ENCODE measurements at places on chromosomes 2 and 18. TPM values are rescaled to one million over a fixed set of nuclear protein-coding genes. Genes with fewer than 3 reads are reported as not detected.
A peak's percentile ranks its signal among the peaks of the same experiment; 100 is the strongest.

GRCh38 chr2:22536133-22536532 is 848.8 kb upstream of the KLHL29 start:
- no peak overlapping the region for H3K4me3 ChIP-seq
- no peak for DNase-seq
- H3K27me3 ChIP-seq: no peaks in the 10 kb centered on the region
- H3K27ac ChIP-seq: no peak overlapping the region

GRCh38 chr18:34661464-34662087 is 48.5 kb upstream of the DTNA start:
- no peaks in the 10 kb centered on the region for H3K36me3 ChIP-seq
- H3K27ac ChIP-seq: no peak overlapping the region
- no peaks in the 10 kb centered on the region for H3K27me3 ChIP-seq
- no peak overlapping the region for H3K4me3 ChIP-seq
- no peak for DNase-seq

- peak; percentile 79 for DNase-seq
- no peaks in the 10 kb centered on the region for H3K4me1 ChIP-seq
- H3K27me3 ChIP-seq: no peaks in the 10 kb centered on the region
Measured at GRCh38 chr18:79484661-79485621, 89.2 kb downstream of the NFATC1 start.

GRCh38 chr2:12456293-12457106 is 260.2 kb upstream of the TRIB2 start:
- no peaks in the 10 kb centered on the region for H3K27me3 ChIP-seq
- H3K36me3 ChIP-seq: no peaks in the 10 kb centered on the region
- H3K27ac ChIP-seq: peak overlapping the region; percentile 84
- H3K4me3 ChIP-seq: peak overlapping the region; percentile 26
- peaks cover 38% of the 10 kb centered on the region for H3K4me1 ChIP-seq

EMX1 gene
- not detected for total RNA-seq

DNA sequence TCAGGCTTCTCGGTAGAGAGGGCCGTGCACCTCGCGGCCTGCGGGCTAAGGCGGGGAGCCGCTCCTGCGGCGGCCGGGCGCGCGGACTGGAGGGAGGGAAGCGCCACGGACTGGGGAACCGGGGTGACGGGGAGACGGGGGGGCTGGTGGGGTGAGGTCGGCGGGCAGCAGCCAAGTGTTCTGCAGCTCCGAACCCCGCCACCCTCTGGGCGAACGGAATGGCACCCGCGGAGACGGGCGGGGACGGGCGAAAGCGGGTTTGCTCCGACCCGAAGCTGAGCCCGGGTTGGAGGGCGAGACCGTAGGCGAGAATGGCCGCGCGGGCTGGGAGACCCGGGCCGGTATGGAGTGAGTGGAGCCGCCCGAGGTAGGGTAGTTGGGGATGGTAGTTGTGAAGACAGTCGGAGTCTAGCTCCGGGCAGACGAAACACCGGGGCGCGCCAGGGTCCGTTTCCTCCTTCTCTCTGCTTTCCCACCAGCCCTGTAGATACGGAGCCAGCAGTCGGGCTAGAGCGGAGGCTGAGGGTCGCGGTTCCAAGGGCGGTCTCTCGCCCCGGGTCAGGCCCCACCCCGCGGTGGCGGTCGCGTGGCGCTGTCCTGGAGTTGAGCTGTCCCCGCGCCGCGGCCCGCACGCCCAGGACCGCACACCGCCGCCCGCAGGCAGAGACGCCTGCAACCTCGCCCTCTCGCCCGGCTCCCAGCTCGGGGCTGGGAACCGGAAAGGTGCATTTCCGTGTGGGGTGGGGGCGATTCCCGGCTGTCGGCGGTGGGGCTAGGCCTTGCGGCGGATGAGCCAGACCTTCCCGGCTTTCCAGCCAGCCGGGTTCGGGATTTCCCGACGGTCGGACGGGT is 160.3 kb upstream of the SIX2 start:
- H3K36me3 ChIP-seq: no peaks in the 10 kb centered on the region
- H3K4me3 ChIP-seq: peak overlapping the region; percentile 43
- DNase-seq: peak; percentile 87
- H3K27me3 ChIP-seq: peaks cover 30% of the 10 kb centered on the region
- H3K27ac ChIP-seq: no peak overlapping the region

DNA sequence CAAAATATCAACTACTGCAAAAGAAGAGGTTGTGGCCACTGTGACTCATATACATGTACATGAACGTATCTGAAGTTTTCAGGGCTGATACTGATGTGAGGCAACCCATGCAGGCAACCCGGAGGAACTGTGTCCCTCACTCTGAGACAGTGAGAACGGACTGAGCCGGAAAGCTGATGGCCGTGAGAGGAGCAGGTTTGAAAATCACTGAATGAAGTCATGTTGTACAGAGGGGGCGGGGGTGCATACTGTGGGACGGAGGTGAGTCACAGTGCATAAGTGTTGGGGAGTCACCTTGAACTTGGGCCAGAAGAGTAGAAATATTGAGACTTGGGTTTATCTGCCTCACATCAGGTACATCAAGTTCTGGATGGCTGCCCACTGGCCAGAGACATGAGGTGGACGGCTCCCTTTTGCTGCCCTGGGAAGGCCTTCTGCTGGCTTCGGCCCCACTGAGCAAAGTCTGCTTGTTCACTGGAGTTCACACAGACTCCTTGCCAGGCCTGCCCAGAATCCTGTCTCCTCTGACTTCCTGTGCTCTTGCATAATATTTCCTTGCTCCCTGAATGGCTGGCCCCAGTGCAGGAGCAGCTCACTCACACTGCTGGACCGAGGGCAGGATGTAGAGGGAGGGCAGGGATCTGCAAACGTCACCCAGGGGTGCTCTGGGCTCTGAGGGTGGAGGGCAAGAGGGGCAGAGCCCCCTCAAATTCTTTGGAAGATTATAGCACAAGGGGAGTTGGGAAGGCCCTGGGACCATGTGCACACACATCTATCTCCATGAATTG is 18.1 kb downstream of the EPAS1 start:
- no peaks in the 10 kb centered on the region for H3K27me3 ChIP-seq
- no peaks in the 10 kb centered on the region for H3K36me3 ChIP-seq
- H3K4me1 ChIP-seq: peaks cover 71% of the 10 kb centered on the region

LOXL3 gene
- 13.5 TPM for total RNA-seq
